Activated CD8-positive, alpha-beta memory T cell treated with anti-CD3 and anti-CD28 coated beads for 48 hours (primary cell): ENCODE measurements at places on chromosomes 2 and 18.

- DNase-seq, result no peak
Observed at GRCh38 chr18:79513381-79514081, 117.8 kb downstream of the NFATC1 start.

GRCh38 chr2:235463893-235464292, 29.9 kb upstream of the AGAP1 start:
- DNase-seq, result no peak

DNA sequence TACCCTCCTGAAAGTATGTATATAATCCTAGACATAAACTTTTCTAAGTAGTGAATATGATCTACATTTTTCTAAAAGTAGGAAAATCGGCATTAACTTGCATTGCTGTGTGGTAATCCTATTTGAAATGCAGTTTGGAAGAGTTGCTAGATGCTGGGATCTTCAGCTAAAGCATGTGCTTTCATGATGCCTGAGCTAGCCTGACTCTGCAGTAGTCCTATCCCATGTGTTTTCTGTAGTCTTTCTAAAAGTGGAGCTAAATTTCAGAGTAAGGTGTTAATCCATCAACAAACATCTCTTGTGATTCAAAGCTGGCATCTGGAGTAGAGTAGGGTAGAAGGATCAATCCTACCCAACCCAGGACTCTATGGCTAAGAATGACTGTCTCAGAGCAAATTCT, 229.4 kb downstream of the THSD7B start:
- DNase-seq, result no peak

- DNase-seq, result no peak
Observed at GRCh38 chr2:220123751-220124150, 496.3 kb downstream of the SLC4A3 start.

DNA sequence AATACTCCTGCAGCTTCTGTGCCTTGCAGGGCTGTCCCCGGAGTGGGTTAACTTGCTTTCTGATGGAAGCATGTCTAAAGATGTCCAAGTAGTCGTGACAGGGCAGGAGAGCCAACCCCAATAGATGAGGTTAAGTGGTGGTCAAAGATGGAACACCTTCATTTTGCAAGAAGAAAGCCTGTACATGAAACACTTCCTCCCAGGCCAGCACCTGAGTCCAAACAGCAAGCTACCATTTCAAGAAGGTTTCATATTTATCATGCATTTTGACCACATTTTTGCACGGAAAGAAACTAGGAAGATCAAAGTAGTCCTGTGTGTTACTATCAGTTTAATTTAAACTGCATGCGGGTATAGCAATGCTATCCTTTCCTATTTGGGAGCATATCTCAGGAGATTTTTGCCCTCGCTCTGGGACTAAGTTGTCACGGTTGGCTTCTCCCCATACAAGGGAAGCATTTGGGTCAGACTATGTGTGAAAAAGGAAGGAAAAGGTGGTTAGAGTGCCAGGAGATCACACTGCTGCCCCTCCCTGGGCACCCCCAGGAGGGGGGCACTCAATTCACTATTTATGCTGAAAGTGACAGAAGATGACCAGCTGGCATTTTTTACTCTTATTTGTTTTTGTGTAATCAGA, 187.6 kb downstream of the ZNF521 start:
- no peak for DNase-seq

DNA sequence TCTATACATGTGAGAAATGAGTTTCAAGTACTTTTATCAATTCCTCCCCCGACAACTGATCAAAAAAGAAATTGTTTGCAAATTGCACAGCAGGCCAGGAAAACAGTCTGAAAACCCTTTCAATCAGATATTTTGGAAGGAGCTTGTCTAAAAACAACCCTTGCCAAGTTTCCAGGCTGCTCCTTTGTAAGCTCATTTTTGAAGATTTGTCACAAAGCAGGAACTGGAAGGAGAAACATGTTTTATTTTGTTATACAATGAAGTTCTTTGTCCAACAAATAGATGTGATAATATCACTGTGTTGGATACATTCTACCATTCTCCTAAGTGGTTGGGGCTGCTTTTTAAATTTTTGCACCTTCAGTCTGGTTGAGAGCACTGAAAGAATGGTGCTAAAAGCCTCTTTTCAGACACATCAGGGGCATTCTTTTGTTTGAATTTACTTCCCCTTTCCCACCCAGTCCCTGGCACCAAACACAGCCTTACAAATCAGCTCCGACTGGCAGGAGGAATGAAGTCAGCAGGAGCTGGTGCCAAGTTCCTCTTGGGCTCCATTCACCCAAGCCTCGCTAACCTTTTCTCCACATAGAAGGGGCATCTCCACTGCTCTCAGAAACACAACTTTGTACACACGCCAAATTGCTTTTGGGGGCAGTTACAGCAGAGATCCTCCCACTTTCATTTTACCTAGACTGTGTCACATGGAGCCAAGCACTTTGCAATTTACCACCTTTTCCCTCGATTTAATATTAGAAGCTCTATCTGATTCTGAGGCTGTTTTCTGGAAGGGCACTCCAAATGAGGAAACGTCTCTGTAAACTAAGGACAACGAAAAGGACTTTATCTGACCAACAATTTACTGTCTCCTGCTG, 88.0 kb downstream of the C1D start:
- DNase-seq, result no peak

GRCh38 chr2:46748121-46748520, 167.5 kb downstream of the MCFD2 start:
- no peak for DNase-seq
